Activated T-helper 1 cell treated with anti-CD3 and anti-CD28 coated beads, Interleukin-2, amount 50 U/mL, for 16 hours (primary cell): ENCODE measurements at places on chromosomes 1 and 21.

GRCh38 chr1:84370266-84370665 lies 28.0 kb upstream of the DNASE2B start:
- no peak for DNase-seq

DNA sequence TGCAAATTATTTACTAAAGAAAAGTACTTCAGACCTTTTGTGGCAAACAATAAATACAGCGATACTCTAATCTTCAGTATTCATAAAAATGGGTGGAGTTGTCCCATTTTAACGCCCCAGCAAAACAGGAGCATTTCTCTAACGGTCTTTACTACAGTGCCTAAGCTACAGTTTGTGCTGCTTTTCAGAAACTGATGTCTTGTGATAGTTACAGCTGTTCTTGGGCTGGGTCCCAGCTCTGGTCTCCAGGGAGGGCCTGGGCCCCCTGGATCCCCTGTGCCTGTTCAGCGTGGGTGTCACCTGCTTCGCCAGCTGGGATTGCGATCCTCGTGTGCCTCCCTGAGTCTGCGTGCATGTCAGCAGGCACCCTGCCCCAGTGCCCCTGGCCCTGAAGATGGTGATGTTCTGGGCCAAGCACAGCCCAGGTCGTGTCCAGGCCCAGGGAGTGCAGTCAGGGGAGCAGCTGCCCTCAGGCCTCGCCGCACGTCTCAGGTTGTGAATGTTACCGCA lies 64.0 kb upstream of the DIP2A start:
- DNase-seq = no peak

- no peak for DNase-seq
Observed at GRCh38 chr1:81805537-81806431, 5.0 kb downstream of the ADGRL2 start.

DNA sequence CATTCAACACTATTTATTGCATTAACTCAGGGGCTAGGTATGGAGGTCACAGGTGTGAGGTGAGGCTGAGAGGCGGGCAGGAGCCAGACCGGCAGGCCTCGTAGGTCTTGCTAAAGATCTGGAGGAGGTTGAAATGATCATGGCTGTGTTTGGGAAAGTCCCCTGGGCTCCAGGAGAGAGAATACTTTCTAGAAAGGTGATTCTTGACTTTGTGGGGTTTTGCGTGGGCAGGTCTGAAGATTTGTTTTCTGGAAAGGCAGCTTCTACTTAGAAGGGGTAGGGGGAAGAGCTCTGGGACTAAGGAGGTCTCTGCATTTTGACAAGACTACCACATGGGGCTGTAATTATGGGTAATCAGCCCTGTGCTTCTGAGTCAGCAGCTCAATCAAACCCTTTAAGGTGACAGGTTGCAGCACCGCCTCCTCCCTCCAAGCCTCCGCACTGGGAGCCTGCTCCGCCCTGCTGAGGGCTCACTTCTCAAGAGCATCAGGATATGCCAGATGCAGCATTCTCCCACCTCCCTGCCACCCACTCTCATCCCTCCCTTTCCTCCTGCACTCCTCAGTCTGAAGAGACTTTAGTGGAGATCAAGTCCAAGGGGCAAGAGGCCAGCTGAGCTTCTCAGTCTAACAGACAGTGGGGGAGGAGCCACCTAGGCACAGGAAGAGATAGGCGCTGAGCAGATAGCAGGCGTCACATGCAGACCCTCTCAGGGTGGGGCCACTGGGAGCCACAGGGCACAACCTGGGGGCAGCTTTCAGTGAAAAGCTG lies 30.5 kb downstream of the SLC30A1 start:
- DNase-seq = no peak

GRCh38 chr1:54169068-54169467 lies 16.3 kb upstream of the CDCP2 start:
- no peak for DNase-seq

- no peak for DNase-seq
Observed at GRCh38 chr1:182702826-182703524, 18.6 kb upstream of the RGS8 start.

DNA sequence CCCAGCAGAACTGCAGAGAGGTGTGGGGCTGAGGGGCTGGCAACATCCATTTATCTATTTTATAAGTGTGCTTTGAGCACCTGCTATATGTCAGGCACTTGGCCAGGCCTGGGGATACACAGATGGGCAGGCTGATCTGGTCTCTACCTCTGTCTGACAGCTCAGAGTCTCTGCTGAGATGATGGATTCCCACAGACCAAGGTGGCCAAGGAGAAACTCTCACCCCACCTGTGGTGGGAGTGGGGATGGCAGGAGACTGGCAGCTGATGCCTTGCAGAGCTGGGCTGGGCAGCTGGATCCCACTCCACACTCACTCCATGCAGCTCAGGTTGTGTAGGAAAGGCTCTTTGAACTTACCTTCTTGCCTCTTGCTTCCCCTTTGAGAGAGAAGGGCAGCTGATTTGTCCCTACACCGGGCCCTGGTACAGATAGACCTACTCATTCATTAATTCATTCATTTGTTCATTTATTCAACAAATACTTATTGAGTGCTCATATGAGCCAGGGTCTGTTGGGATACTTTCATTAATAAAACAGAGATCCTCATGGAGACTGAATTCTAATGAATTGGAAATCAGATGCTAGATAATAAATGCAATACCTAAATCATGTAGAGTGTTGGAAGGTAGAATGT lies 9.0 kb downstream of the ADORA1 start:
- DNase-seq = no peak

DNA sequence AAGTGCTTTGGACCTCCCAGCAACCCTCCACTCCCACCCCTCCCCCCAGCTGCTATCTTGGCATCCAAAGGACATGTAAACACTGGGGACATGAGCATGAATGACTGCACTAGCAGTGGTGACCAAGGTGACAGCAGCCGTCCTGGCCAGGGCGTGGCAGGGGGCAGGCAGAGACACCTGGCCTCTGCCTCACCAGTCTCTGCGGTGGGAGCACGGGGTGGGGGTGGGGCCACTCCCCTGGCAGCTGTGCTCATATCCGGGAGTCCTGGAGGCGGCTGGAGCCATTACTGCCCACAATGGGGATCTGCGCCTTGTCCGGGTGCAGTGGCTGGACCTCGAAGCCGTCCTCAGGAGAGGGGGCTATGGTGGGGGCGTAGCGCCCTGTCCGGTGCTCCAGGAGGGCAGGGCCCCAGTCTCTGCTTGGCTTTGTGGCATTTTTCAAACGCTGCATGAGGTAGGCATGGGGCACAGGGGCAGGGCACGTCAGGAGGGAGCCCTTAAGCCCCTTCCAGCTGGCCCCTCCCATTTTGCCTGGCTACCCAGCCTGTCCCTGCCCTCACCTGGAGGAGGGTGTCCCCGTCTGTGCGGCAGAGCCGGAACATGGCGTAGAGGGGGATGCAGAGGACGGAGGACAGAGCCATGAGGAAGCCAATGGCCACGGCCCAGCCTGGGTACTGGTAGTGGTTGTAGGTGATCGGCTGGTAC lies 6.0 kb downstream of the CCDC24 start:
- no peak for DNase-seq

DNA sequence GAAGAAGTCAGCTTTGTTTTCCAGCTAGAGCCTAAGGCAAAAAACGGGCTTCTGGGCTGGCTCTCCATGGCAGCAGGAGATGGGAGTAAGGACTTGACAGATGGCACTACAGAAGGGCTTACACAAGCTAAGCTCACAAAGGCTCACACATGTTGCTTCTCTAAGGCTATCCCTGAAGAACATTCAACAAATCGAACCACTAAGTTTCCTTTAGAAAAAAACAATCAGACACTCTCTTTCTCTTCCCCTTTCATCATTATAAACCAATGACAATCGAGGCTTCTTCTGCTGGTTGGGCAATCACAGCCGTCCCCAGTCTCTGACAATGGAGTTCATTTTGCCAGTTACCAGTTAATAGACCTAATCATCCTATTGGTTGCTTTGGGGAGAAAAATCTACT lies 40.5 kb downstream of the TRIT1 start:
- no peak for DNase-seq

DNA sequence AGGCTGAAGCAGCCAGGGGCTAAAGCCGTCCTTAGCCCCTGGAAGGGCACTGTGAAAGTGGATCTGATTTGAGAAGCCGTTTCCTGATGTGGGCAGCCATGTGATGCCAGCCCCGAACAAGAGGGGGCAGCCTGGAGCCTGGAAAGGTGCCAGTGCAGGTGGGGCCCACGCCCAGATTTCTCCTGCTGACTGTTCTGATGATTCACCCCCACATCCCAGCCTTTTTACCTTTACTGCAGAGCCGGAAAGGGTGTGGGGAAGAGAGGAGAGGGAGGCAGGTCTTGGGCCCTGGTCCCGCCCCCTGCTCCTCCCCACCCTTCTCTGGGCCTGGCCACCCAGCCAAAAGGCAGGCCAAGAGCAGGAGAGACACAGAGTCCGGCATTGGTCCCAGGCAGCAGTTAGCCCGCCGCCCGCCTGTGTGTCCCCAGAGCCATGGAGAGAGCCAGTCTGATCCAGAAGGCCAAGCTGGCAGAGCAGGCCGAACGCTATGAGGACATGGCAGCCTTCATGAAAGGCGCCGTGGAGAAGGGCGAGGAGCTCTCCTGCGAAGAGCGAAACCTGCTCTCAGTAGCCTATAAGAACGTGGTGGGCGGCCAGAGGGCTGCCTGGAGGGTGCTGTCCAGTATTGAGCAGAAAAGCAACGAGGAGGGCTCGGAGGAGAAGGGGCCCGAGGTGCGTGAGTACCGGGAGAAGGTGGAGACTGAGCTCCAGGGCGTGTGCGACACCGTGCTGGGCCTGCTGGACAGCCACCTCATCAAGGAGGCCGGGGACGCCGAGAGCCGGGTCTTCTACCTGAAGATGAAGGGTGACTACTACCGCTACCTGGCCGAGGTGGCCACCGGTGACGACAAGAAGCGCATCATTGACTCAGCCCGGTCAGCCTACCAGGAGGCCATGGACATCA lies at the start of gene SFN:
Gene SFN (plus strand): TSS at position 369 of the 904 bp plus-strand sequence. CDS start 64 bp downstream, at position 433.
- no peak for DNase-seq

GRCh38 chr1:239786464-239786863 lies 305.2 kb upstream of the FMN2 start:
- DNase-seq = no peak

GRCh38 chr1:150560576-150561253 lies 11.5 kb downstream of the ADAMTSL4 start:
- DNase-seq = peak; percentile 71

DNA sequence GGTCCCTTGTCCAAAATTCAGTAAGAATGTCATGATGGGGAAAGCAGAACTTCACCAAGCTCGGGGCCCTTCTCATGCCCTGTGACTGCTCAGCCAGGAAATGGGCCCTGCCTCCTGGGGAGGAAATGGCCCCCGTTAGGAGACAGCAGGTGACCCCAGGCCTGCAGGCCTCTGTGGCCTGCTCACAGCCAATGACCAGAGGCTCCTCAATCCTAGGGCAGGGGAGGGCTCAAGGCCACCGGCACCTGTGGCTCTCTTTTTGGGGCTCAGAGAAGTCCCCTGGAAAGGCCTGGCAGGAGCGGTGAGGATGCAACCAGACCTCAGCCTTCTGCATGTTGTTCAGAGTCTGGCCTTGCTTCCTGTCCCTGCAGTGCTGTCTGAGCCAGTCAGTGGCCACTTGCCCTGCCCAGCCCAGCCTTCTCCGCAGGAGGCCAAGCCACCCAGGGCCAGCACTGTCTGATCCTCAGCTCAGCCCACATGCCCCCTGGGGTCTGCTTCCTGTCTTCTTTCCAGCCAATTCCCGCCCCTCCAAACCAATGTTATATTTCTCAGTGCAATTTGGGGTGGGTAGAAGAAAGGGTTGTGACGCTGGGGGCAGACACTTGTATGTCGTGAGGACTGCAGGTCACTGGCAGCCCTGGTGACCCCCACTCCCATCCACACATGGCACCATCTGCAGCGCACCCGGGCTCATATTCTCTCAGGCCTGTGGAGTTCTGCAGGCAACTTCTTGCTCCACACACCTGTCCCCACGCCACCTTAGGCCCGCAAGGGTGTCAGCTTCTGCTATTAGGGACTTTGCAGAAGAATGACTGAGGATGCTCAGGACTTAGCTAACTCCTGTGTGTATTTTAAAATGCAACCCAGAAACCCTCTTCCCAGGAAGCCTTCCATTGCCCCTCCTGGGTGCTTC lies 83.6 kb downstream of the ITPKB start:
- DNase-seq = no peak

DNA sequence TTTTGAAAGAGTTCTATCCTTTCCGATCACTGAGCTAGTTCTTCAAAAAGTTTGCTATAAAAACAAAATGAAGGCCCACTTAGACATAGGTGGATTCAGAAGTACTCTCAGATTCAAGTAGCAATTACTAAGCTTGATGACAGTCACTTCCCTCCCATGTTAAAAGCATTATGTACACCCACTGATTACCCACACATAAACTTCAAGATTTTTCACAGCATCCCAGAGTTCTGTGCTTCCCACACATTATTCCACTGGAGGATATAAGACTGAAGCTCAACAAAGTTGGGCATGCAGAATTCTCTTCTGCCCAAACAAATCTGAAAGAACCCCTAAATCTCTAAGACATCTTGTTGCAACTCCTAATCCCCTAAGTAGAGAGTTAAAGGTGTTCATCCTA lies 29.5 kb downstream of the VAMP4 start:
- DNase-seq = no peak

DNA sequence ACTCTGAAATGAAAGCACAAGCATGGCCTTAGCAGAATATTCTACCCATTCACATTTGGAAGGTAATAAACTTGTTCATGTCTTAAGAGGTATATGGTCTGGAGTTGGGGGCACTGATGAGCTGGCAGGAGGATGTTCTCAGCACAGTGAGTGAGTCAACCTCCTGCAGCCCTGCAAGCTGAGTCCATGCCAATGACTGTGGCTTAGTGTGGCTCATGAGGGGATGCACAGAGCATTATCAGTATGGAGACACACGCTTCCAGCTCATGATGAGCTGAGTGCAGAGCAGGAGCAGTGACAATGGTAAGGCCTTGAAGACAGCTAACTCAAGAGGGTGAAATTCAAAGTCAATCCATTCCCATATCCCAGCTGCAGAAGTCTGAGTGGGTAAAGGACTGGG lies 102.3 kb downstream of the TNFSF18 start:
- DNase-seq = no peak

DNA sequence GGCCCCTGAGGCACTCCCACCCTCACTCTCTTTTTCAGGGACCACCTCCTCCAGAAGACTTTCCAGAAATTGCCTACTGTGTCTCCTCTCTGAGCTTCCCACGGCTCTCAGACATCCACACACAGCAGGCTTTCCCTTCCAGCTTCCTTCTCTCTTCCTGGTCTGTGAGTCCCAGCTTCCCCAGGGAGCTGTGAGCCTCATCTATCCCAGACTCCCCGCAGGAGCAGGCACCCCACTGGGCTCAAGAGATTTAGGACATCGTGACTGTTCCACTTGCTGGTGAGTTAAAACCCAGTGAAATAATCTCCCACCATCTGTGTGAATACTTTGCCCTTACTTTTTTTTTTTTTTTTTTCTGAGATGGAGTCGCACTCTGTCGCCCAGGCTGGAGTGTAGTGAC lies 22.0 kb upstream of the PRELP start:
- no peak for DNase-seq

GRCh38 chr1:175599212-175599705 lies 144.1 kb downstream of the TNR start:
- no peak for DNase-seq
